ENCODE measurements at places on chromosomes 6 and 20. TPM values are rescaled to one million over a fixed set of nuclear protein-coding genes. Genes with fewer than 3 reads are reported as not detected.

TBCC gene
- 12.2 TPM for total RNA-seq

SAMD10 gene
- total RNA-seq: 2.7 TPM

SPEF1 gene
- total RNA-seq: not detected

GRCh38 chr6:51489133-51489532, 598.3 kb downstream of the PKHD1 start:
- H3K27ac ChIP-seq: no peak overlapping the region
- no peaks in the 10 kb centered on the region for H3K4me1 ChIP-seq
- no peaks in the 10 kb centered on the region for H3K27me3 ChIP-seq

GRCh38 chr6:168851460-168852375, 401.9 kb downstream of the THBS2 start:
- H3K27me3 ChIP-seq: no peaks in the 10 kb centered on the region
- H3K36me3 ChIP-seq: no peaks in the 10 kb centered on the region
- no peak overlapping the region for H3K4me3 ChIP-seq
- no peak for DNase-seq
- H3K4me1 ChIP-seq: no peaks in the 10 kb centered on the region

Data from right lobe of liver (tissue), 6 donors.